ENCODE measurements at places on chromosomes 16 and 17. TPM values are rescaled to one million over a fixed set of nuclear protein-coding genes. Genes with fewer than 3 reads are reported as not detected.

- H3K27me3 ChIP-seq: no peaks in the 10 kb centered on the region
- H3K4me1 ChIP-seq: no peaks in the 10 kb centered on the region
- no peaks in the 10 kb centered on the region for H3K36me3 ChIP-seq
Measured at GRCh38 chr16:57743458-57743857, 7.9 kb downstream of the KATNB1 start.

DNA sequence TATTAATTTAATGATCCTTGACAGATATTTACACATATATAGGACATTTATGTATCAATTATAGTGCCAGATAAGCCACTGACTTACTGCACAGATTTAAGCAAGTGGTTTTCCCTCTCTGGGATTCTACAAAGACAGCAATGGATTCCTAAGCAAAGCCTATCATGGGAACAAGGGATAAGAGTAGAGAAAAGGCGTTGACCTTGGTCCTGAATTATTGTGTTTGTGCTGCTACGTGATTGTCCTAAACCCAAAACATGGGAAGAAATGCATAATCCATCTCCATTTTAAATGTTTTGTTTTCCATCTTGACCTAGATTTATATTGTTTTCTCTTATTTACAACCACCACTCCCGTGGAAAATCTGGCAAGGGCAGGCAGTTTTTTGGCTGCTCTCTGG is 14.0 kb downstream of the SLFN11 start:
- H3K27me3 ChIP-seq: no peaks in the 10 kb centered on the region
- H3K36me3 ChIP-seq: peaks cover 17% of the 10 kb centered on the region
- no peak for DNase-seq
- H3K27ac ChIP-seq: no peak overlapping the region

DNA sequence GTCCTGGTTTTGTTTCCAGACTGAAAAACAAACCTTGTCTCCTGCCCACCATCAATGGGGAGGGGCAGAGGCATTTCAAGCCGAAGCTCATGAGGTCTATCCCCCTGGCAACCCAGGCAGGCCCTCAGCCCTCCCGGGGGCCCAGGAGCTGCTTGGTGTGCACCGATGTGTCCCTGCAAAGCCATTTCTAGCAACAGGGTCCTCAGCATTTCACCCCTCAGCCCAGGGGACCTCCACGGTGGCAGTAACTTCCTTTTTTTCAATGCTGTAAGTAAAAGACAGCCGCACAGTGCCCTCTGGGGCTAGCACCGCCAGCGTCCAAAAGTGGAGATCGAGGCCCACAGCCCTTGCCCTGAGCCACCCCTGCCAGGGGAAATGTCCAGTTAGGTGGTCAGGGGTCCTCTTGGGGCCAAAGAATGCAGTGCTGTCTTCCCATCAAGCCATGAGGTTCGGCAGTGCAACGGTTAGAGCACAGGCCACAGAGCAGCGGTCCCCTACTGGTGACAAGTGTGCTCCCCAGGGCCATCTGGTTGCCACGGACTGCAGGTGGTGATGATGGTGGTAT is 79.9 kb downstream of the LITAF start:
- no peak overlapping the region for H3K4me3 ChIP-seq
- H3K4me1 ChIP-seq: no peaks in the 10 kb centered on the region
- H3K36me3 ChIP-seq: no peaks in the 10 kb centered on the region
- H3K27me3 ChIP-seq: no peaks in the 10 kb centered on the region

Gene MMP2
- not detected for total RNA-seq

Gene SMIM5
- total RNA-seq: 0.40 TPM

GRCh38 chr16:77212741-77213541 is 13.7 kb downstream of the SYCE1L start:
- peaks cover 12% of the 10 kb centered on the region for H3K4me1 ChIP-seq
- no peaks in the 10 kb centered on the region for H3K36me3 ChIP-seq
- no peaks in the 10 kb centered on the region for H3K27me3 ChIP-seq
